ENCODE measurements at places on chromosomes 5 and 9.

GRCh38 chr5:95760273-95761191 is 29.4 kb downstream of the RHOBTB3 start:
- DNase-seq, result peak; percentile 47

- DNase-seq, result no peak
Measured at GRCh38 chr5:79285833-79286232, 49.9 kb downstream of the JMY start.

- DNase-seq, result no peak
Measured at GRCh38 chr5:61438298-61438970, 106.4 kb downstream of the ZSWIM6 start.

GRCh38 chr9:98370976-98371315 is 115.5 kb upstream of the TBC1D2 start:
- DNase-seq, result no peak

DNA sequence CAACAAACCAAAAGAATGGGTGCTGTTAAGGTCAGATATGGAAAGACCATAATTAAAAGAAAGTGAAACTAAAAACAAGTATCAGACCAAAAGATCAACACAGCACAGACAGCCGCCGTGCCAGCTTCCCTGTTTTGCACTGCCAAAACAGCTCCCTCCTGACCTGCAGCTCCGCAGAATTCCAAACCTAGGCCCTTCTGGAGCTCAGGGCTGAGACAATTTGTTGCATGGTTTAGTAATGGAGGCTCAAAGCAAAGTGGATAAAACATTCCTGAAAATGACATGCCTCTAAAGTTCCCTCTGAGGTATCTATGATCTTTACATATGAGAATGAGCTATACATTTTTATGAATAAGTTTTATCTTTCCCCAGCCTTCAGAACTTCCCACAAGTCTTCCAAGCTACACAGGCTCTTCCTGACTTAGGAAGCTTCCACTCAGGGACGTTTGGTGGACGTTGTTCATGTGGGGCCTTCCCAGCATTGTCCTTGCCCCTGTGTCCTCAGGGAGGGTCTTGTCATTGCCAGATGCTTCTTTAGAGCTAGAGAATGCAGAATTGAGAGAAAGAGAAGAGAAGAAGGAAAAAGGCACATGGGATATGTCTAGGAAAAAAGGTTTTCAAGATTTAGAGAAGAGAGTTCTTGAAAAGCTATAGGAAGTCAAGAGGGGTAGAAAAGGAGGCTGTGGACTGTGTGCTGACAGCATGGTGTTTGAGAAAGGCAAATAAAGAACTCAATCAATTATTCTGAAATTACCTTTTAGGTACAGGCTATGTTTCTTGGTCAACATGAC is 28.4 kb upstream of the SSBP2 start:
- DNase-seq, result no peak

- no peak for DNase-seq
Measured at GRCh38 chr5:108703313-108703712, 44.4 kb upstream of the FER start.

DNA sequence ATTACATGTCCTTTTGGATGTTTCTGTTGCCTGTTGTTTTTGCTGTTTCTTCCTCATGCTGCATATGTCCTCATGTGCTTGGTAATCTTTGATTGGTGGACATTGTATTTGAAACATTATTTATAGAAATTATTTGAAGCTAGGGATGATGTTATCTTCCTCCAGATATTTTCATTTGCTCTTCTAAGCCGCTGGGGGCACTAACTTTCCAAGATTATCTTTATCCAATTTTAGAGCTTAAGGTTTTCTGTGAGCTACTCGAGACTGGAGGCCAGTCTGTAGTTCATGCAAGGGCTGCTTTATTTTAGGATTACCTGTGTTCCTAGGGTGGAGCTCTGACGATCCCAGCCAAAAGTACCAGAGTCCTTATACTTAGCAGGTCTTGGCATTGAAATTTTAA is 40.9 kb downstream of the STX17 start:
- DNase-seq, result peak; percentile 7

GRCh38 chr5:180399401-180400215 is 46.5 kb upstream of the GFPT2 start:
- no peak for DNase-seq

DNA sequence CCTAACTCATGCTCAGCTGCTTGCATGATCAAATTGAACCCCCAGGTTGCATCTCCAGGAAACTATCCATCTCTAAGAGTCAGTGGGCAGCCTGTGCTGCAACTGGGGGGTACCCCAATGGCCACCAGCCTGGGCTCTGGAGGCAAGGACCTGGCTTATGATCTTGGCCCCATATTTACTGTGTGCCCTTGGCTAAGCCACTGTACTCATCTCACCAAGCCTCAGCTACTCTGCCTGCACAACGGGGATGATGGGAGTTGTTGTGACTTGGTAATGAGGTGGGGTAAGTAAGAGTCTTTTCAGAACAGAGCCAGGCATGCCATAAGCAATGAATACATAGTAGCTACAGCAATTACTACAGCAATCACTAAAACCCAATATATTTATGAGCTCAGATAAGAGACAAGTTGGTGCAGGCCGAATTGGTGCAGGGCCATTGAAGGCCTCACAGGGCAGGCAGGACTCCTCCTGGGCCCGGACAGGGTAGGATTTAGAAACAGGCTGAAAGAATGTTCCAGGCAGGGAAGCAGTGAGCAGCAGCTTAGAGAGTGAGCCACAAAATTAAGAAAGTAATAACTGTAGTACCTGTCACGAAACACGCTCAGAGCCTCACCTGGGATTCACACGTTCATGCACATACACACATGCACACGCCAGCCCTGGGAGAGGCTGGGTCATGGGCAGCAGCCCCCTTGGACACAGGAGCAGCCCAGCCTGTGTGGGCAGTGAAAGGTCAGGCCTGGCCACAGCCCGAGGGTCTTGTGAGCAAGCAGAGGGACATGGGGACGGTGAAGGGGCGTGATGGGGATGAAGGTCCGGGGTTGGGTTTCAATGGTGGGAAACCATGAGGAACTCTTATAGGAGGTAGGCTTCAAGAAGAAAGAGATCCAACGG is 74.1 kb downstream of the PAX5 start:
- DNase-seq, result no peak

GRCh38 chr5:42404366-42404765 is 18.9 kb upstream of the GHR start:
- DNase-seq, result no peak

GRCh38 chr5:174217527-174217926 is 172.0 kb downstream of the NSG2 start:
- DNase-seq, result no peak

DNA sequence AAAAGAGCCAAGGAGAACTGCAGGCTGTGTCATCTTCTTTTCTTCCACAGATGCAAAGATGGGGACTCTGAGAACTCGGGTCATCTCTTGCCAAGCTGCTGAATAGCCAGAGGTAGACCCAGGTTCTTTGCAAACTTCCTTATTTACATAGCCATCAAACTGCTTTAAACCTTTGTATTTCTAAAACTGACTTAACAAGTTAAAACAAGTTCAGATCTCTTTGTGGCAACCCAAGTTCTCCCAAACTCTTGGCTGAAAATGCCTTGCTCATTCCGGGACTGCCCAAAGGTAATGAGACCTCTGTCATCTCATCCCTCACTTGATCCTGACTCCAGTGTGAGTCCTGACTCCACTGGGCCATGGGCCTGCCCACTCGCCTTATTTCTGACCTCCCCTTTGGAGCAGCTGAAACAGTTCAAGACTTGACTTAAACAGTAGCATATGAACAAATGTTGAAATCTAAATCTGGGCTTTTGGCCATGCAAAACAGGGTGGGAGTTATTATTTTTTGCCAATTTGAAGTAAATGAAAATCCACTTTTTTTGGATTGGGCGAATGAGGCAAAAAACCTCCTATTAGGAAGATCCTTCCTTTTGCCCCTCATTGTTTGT is 50.6 kb downstream of the FBXL7 start:
- no peak for DNase-seq

DNA sequence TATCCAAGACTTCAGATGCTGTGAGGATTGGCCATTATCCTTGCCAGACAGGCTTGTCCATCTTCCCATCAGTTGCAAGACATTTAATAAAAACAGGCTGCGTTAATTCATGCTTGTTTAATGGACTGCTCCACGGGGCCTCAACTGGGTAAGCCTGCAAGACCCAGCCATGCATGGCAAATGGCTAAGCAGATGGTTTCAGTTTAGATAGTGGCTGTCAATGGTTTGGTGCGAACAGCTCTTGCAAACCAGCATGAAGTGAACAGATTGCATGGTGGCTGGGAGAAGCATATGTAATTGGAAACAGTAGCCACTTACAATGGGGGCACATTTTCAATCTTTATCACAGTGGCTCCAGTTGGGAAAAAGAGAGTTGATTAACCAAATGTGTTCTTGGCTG is 628.2 kb upstream of the KLF4 start:
- DNase-seq, result no peak

DNA sequence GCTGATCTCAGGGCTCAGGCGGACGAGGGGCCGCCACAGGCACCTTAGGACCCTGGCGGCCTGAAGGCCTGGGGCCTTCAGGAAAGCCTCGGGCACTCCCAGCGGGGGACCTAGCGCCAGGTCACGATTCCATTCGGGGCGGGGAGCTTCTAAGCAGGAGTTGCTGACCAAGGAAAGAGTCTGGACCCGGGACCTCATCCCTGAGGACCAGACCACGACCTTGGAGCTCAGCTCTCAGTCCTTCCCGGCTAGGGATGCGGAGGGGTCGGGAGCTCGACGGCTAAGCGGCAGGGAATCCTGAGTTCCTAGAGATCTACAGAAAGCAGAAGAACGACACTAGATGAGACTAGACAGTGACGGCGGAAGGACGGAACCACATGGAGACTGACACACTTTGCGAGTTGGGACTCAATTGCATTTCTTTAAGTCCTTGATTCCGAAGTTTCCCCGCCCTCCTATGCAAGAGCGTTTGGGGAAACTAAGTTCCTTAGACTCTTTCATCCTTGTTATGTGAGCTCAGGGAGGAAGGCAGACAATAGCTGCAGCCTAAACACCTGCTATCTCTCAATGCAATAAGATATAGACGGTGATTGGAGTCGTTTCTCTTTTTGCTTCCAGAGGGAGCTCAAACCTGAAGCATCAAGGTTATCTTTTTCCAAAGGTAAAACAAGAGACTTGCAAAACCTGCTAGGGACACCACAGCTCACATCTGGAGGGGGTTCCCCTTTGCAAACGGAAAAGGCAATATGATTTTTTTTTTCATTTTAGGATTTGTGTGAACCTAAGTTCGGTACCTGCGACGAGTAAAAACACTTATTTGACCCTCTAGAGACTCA is 9.7 kb downstream of the NR2F1-AS1 start:
- DNase-seq, result no peak

- no peak for DNase-seq
Measured at GRCh38 chr9:104482921-104483570, 21.0 kb upstream of the OR13F1 start.

DNA sequence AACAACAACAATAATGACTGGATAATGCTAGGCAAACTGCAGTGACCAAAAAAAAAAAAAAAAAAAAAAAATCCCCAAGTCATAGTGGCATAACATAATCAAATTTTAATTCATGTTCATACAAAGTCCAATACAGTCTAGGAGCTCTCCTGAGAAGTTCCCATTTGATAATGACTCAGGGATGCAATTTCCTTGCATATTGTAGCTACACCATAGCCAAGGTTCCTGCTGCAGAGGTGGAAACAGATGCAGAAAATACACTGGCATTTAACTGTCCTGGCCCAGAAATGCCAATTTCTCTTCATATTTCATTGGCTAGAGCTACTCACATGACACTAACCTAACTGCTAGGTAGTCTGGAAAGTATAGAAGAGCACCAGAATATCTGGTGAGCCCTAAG is 72.2 kb upstream of the SLC12A2 start:
- DNase-seq, result no peak

DNA sequence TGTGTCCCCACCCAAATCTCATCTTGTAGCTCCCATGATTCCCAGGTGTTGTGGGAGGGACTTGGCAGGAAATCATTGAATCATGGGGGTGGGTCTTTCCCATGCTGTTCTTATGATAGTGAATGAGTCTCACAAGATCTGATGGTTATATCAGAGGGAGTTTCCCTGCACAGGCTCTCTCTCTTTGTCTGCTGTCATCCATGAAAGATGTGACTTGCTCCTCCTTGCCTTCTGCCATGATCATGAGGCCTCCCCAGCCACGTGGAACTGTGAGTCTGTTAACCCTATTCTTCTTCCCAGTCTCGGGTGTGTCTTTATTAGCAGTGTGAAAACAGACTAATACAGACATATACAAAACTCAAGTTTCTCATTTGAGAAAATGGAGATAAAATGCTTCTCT is 139.3 kb downstream of the FBXL7 start:
- no peak for DNase-seq

- no peak for DNase-seq
Measured at GRCh38 chr9:105329719-105330062, 85.2 kb downstream of the SLC44A1 start.

GRCh38 chr5:121251954-121252353 is 599.7 kb upstream of the FTMT start:
- DNase-seq, result peak; percentile 74

- DNase-seq, result no peak
Measured at GRCh38 chr5:160442824-160443431, 21.3 kb downstream of the PTTG1 start.

- DNase-seq, result no peak
Measured at GRCh38 chr5:9894571-9895301, 264.6 kb upstream of the TAS2R1 start.

DNA sequence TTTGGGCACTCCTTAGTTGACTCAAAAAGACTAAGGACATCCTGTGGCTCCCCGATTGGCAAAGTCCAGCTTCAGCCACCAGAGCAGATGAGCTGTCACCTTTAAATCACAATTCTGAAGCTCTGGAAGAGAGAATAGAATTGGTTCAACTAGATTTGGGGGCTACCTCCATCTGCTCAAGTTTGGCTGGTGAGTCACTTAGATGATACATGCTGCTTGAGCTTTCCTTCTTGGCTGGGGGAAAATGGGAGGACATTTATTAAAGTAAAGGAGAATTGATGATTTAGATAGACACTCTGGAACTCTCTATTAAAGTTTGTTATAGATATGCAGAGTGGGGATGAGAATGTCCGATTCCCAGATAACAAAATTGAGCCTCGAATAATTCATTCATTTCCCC is 30.0 kb upstream of the GRIA1 start:
- no peak for DNase-seq

DNA sequence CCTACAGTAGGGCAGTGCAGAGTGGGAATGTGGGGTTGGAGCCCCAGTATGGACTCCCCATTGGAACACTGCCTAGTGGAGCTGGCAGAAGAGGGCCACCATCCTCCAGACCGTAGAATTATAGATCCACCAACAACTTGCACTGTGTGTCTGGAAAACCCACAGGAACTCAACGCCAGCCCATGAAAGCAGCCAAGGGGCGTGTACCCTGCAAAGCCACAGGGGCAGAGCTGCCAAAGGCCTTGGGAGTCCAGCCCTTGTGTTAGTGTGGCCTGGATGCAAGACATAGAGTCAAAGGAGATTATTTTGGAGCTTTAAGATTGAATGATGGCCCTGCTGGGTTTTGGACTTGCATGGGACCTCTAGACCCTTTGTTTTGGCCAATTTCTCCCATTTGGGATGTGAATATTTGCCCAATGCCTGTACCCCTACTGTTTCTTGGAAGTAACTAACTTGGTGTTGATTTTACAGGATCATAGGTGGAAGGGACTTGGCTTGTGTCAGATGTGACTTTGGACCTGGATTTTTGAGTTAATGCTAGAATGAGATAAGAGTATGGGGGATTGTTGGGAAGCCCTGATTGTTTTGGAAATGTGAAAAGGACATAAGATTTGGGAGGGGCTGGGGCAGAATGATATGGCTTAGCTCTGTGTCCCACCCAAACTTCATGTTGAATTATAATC is 266.8 kb downstream of the SEMA5A start:
- DNase-seq, result no peak

- DNase-seq, result peak; percentile 59
Measured at GRCh38 chr9:128409978-128410377, 10.7 kb upstream of the CERCAM start.

All from A549 (cell line).